ENCODE measurements at places on chromosomes 5 and 9. TPM values are rescaled to one million over a fixed set of nuclear protein-coding genes. Genes with fewer than 3 reads are reported as not detected.

DNA sequence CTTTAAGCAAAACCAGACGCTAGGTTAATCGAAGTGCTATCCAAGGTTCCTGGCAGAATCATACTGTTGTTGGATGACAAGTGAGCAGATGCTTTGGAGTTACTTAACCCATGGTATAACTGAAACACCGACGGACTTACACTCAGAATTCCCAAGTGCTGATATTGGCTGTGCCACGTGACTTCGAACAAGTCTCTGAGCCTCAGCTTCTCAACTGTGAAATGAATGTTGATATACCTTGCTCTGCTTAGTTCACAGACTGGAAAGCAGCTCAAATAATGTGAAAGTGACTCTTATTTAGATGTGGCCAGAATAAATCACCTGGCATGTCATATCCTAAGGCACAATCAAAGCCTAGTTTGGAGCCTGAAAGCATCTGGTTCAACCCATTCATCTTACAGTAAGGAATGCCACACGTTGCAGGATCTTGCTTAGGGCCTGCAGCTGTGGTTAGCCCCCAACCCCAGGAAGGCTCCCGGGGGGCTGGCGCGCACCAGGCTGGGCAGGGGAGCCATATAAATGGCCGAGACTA, 759 bp downstream of the GEMIN5 start:
- DNase-seq, result no peak

- DNase-seq, result no peak
Observed at GRCh38 chr9:39108145-39108544, 179.8 kb downstream of the CNTNAP3 start.

Gene HAVCR2
- total RNA-seq, result 2.1 TPM

- no peak for DNase-seq
Observed at GRCh38 chr9:87889882-87890252, 7.2 kb downstream of the SPATA31E1 start.

DNA sequence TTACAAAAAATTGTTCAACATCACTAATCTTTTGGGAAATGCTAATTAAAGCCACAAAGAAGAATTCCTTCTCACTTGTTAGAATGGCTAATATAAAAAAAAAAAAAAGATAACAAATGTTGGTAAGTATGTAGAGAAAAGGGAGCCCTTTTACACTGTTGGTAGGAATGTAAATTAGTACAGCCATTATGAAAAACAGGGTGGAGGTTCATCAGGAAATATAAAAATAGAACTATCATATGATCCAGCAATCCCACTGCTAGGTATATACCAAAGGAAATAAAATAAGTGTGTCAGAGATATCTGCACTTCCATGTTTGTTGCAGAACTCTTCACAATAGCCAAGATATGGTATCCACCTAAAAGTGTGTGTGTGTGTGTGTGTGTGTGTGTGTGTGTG, 83.5 kb upstream of the RGMB start:
- no peak for DNase-seq

- DNase-seq, result no peak
Observed at GRCh38 chr5:77851176-77852067, 75.3 kb upstream of the TBCA start.

GRCh38 chr5:137481596-137481995, 17.5 kb downstream of the SPOCK1 start:
- DNase-seq, result no peak

Gene ERBIN
- 103 TPM for total RNA-seq

DNA sequence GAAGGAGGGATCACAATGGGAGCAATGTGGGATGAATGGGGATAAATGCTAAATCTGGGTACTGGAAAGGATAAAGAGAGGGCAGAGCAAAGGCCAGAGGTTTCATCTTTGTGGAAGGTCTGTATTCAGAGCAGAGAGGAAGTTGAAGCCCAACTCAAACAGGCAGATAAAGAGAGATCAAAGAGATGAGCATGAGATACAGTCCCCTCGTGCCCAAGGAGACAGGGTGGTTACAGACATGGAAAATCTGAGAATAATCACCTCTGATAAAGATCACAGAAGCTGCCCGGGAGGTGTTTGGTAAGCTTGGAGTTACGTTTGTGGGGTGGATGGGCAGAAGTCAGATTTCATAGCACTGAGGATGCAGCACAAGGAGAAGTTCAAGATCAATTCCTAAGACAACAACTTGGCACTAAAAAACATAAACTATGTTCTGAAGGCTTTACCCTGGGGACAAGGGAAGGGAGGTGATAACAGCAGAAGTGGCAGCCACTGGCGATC, 459 bp upstream of the ERAP2 start:
- no peak for DNase-seq

GRCh38 chr5:60943624-60944023, 1.2 kb downstream of the ERCC8 start:
- DNase-seq, result no peak

DNA sequence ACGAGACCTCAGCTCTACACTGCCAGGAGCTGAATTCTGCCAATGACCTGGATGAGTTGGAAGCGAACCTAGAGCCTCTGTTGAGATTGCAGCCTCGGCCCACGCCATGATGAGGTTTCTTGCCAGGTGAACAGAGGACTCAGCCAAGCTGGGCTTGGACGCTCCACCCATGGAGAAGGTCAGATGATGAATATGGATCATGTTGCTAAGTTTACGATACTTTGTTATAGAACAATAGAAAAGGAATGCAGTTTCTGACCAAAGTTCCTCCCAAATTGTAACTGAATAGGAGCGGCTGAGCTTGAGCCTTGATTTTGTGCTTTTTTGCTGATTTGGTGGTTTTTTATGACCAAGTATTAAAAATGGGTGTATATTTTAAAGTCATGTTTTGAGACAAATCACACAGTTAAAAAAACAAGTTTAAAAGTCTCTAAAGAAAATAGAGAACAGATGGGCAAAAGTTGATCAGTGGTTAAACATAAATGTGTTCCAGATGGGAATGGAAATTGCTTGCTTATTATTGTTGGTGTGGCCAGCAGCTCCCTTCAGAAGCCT, 32.9 kb downstream of the ROPN1L start:
- no peak for DNase-seq

GRCh38 chr5:32331217-32331934, 18.6 kb upstream of the MTMR12 start:
- no peak for DNase-seq

DNA sequence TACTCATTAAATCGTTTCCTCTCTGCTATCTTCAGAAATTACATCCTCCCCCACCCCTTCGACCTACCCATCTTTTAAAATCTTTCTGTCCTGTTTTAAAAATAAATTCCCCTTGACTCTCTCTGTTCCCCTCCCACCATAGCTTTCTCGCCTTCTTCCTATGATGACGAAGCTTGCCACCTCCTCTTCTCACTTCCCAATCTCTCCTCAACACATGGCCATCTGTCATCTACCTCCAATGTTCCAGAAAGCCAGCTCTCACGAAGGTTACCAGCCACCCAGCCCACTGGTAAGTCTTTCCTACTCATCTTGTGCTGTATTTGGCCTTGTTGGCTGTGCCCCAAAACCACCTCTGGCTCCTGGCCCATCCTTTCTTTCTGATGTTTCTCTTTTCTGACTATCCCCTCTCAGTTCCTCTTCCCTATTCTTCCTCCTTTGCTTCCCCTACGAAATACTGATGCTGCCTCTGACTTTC, 346.3 kb downstream of the ENC1 start:
- no peak for DNase-seq

Gene LCN12
- 3.7 TPM for total RNA-seq

Data from suprapubic skin (tissue), 4 donors.